Transverse colon (tissue), 4 donors: ENCODE measurements at places on chromosomes 12 and 14.

DNA sequence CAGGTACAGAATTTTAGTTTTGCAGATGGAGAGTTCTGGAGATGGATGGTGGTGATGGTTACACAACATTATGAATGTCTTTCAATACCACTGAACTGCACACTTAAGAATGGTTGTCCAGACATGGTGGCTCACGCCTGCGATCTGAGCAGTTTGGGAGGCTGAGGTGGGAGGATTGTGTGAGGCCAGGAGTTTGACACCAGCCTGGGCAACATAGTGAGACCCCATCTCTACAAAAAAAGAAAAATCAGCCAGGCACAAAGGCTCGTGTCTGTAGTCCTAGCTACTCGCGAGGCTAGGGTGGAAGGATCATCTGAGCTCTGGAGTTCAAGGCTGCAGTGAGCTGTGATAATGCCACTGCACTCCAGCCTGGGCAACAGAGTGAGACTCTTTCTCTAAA lies 8.1 kb upstream of the USP30 start:
- H3K4me3 ChIP-seq = no peak overlapping the region
- peaks cover under 1% of the 10 kb centered on the region for H3K4me1 ChIP-seq
- no peak for DNase-seq
- peaks cover 28% of the 10 kb centered on the region for H3K27me3 ChIP-seq
- H3K27ac ChIP-seq = no peak overlapping the region

DNA sequence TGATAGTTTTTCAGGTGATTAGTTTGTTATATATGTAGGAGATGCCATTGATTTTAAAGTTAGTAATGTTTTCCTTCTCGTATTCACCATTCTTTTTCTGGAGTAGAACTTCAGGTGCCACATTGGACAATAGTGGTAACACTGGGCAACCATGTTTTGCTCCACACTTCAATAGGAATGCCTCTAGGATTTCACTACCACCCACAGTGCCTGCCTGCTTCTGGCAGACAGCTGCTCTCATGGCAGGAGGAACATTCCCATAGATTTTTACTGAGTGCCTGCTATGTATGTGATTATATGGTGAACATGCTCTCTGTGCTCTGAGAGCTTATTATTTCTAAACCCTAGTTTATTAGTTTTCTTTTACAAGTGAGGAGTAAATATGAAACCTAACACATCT lies 53.7 kb downstream of the GCH1 start:
- H3K27me3 ChIP-seq = no peaks in the 10 kb centered on the region
- no peak for DNase-seq
- H3K4me1 ChIP-seq = no peaks in the 10 kb centered on the region
- no peak overlapping the region for H3K4me3 ChIP-seq
- H3K27ac ChIP-seq = no peak overlapping the region

DNA sequence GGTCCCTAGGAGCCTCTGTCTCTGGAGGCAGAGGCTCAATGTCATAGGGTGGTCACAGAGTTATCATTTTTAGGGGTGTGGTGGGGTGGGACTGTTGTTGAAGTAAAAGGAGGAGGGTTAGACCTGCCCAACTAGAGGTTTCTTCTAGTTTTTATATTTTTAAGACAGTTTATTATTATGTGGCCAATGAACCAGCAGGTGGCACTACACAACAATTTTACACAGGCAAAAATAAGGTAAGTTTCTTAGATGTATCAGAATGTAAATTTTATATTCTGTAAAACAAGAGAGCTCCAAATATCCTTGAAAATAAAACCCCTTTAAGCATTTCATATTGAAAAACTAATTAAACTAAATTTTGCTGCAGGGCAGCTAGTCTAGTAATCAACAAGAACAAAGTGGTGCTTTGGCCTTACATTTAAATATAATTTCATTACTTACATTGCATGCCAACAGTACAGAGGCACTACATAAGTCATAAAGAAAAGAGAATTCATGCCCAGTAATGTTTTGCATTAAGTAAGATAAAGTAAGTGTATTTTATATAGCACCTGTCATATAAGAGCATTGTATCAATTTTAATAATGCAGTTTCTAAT lies 22.2 kb upstream of the OVCH1 start:
- no peaks in the 10 kb centered on the region for H3K36me3 ChIP-seq
- H3K4me3 ChIP-seq = no peak overlapping the region
- no peak overlapping the region for H3K27ac ChIP-seq
- DNase-seq = no peak
- H3K27me3 ChIP-seq = no peaks in the 10 kb centered on the region

DNA sequence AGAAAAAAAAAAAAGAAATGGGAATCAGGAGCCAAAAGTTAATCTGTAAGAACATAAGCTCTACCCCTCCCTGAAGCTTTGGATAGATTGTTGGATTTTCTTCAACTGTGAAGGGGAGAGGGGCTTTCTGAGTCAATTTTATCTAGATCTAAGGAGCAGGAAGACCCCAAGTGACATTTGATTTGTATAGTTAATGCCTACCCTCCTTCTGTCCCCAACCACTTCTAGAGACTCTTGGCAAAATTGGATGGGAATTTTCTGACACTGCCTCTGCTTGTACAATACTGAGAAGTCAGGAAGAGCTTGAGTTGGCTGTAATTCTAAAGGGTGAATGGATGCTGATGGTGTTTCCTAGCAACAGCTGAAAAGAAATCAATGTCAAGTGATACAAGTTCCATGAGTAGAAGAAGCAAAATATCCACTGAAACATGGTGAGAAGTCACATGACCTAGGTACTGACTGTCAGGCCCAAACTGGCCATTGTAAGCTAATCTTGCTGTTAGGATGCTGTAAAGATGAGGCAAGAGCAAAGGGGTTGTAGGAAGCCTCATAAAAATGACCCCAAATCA lies 42.2 kb downstream of the NDUFA12 start:
- no peaks in the 10 kb centered on the region for H3K36me3 ChIP-seq
- H3K4me3 ChIP-seq = no peak overlapping the region
- H3K27me3 ChIP-seq = no peaks in the 10 kb centered on the region
- DNase-seq = no peak
- no peaks in the 10 kb centered on the region for H3K4me1 ChIP-seq

GRCh38 chr12:80187660-80188090 lies 88.3 kb downstream of the OTOGL start:
- no peak overlapping the region for H3K4me3 ChIP-seq
- no peaks in the 10 kb centered on the region for H3K27me3 ChIP-seq
- H3K27ac ChIP-seq = peak overlapping the region; percentile 82
- peaks cover 2% of the 10 kb centered on the region for H3K4me1 ChIP-seq
- no peaks in the 10 kb centered on the region for H3K36me3 ChIP-seq

DNA sequence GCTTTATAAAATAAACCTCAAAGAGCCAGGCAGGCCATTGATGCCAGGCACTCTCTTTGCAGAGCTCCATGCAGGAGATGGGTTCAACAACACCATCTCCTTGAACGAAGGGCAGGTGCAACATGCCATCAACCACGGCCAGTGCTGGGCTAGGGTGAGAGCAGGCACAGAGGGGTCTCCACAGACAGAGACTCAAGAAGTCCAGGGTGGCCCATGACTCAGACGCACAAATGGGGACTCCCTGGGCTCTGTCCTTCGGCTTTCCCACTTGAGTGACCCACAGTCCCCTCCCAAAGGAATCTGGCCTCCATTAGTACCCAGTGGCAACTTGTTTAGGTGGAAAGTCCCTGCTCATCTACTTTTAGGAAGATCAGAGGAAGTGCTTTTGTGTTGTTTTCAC lies 124.4 kb upstream of the PZP start:
- H3K27me3 ChIP-seq = no peaks in the 10 kb centered on the region
- no peak overlapping the region for H3K4me3 ChIP-seq
- H3K4me1 ChIP-seq = no peaks in the 10 kb centered on the region
- no peaks in the 10 kb centered on the region for H3K36me3 ChIP-seq
- DNase-seq = no peak

DNA sequence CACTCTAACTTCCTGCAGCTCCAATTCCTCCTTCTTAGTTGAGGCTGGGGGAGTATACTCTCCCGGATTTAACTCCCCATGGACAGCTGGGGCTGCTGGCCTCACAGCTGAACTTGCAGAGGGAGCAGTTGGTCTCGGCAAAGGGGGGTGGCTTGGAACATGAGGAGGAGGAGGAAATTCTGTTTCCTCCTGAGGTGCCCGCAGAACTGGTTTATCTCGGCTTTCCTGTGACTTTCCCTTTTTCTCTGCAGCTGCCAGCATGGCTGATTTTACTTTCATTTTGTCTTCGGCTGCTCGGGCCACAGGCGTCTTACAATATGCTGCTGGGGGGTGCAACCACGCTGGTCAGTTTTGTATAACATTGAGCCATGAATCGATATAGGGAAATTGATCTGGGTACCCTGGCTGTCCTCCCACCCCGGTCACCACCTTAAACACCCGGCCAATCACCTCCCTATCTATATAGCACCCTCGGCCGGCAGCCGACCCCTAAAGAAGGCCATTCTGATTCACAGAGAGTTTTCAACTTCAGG lies 1317.6 kb downstream of the TMEM121 start:
- H3K4me1 ChIP-seq = no peaks in the 10 kb centered on the region
- peak; percentile 67 for DNase-seq
- H3K27ac ChIP-seq = peak overlapping the region; percentile 92
- peak overlapping the region; percentile 35 for H3K4me3 ChIP-seq

- no peak overlapping the region for H3K27ac ChIP-seq
- H3K36me3 ChIP-seq = no peaks in the 10 kb centered on the region
- no peaks in the 10 kb centered on the region for H3K4me1 ChIP-seq
- peak; percentile 60 for DNase-seq
Observed at GRCh38 chr14:50821510-50822464, 9.2 kb downstream of the NIN start.

DNA sequence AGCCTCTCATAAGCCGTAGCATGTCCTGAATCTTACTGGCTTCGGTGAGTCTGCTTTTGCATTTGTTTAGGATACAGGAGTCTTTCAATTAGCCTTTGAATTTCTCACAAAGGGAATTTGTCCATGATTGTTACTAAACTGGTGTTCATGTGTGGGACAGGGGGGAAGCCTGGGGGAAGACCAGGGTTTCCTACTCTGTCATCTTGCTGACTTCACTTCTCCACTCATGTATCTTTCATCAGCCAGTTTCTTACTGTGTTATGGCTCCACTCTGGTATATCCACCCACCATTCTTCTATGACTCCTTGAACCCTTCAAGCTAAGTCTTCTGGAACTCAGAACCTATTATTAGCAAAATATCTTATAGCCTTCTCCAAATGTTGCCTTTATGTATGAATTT lies 31.7 kb upstream of the A2M start:
- no peak for DNase-seq
- H3K4me3 ChIP-seq = no peak overlapping the region
- H3K4me1 ChIP-seq = no peaks in the 10 kb centered on the region
- H3K27me3 ChIP-seq = no peaks in the 10 kb centered on the region
- H3K27ac ChIP-seq = no peak overlapping the region
